HuH-7 (cell line): ENCODE measurements at places on chromosomes 3 and 15.

GRCh38 chr15:68085052-68085451, 30.9 kb downstream of the PIAS1 start:
- DNase-seq, result no peak

DNA sequence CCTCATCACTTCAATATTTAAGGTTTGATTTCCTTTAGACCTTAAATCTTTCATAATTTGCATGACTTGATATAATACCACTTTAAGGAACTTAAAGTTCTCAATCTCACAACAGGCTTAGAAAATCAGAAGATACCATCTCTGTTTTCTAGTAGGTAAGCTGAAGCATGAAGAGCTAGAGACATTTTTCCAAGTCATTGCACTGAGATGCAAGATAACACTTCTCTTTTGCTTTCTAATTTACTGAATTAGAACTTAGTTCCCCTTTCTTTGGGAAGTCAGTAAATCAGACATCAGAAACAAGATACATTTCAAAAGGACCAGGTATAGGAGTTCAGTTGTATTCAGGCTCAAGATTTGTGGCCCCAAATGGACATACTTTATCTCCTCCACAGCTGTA, 79.7 kb downstream of the DZIP3 start:
- no peak for DNase-seq

DNA sequence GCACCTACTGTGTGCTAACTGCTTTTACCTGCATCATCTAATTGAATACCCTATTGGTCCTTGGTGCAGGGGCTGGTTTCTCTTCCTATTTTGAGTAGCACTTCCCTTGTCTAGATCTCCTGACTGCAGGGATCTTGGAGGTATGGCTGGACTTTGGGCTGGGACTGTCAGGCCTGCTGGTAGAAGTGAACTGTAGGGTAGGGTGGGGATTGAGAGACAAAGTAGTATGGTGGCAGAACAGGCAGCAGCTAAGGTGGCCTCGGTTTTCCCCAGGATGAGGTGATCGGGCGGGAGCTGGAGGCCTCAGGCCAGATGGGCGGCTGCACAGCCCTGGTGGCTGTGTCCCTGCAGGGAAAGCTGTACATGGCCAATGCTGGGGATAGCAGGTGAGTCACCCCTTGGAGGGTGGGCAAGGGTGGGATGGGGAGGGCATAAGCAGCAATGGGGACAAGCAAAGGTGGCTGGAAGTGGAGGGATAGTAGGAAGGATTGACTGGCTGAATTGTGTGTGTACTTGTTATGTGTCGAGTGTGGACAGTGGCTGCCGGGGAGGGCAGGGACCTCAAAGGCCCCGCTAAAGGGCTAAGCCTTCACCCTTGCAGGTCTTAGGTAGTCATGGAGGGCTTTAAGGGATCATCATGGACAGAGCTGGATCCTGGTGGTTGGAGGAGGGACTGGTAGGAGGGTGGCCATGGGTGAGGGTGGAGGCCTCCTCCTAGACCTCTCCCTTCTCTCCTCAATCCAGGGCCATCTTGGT, 2.0 kb downstream of the PPM1M start:
- no peak for DNase-seq

DNA sequence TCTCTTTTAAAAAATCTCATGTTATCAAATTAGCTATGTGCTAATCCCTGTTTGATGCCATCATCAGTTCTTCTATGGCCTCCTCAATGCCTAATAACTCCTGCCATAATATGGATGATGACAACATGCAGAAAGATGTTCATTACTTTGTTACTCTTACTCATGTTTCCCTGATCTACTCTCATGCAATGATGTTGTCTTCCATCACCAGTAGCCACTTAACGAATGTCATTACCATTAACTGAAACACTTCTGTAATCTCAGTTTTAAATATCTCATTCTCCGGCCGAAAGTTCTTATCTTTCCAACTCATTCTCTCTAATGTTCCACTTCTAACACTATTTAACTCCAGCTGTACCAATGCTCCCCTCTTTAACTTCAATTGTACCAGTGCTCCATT, 1187.7 kb downstream of the OTOL1 start:
- no peak for DNase-seq

- DNase-seq, result peak; percentile 47
Observed at GRCh38 chr3:142888481-142889211, at the start of gene PCOLCE2. Gene PCOLCE2 (minus strand): TSS chr3:142889083. CDS start chr3:142888896, 187 bp downstream.

DNA sequence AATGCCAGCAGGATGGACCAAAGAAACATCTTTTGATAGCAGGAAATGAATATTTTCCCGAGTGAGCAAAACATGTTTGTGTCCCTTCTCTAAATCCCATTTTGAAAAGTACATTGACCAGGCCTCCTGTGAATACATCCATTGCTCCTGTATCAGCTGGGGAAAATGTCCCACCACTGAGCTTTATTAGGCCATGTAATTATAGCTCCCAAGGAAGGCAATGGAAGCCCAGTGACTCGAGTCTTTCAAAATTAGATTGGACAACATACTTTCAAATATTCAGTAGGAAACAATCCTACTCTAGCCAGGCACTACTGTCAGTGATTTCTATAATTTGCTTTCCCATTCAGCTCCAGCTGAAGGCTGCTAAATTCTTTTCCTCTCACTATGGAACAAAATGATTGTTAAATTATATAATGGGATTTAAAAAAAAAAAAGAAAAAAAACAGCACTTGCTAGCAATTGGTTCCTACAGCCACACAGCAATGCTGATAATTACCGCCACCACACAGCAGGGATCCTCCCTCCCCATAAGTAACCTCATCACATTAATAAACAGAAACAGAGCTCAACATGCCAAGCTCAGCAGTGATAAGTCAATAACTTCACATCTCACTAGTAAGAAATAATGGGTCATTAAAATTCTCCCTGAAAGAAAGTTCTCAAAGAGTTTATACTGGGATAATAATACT, 172.4 kb upstream of the SLC2A2 start:
- no peak for DNase-seq

DNA sequence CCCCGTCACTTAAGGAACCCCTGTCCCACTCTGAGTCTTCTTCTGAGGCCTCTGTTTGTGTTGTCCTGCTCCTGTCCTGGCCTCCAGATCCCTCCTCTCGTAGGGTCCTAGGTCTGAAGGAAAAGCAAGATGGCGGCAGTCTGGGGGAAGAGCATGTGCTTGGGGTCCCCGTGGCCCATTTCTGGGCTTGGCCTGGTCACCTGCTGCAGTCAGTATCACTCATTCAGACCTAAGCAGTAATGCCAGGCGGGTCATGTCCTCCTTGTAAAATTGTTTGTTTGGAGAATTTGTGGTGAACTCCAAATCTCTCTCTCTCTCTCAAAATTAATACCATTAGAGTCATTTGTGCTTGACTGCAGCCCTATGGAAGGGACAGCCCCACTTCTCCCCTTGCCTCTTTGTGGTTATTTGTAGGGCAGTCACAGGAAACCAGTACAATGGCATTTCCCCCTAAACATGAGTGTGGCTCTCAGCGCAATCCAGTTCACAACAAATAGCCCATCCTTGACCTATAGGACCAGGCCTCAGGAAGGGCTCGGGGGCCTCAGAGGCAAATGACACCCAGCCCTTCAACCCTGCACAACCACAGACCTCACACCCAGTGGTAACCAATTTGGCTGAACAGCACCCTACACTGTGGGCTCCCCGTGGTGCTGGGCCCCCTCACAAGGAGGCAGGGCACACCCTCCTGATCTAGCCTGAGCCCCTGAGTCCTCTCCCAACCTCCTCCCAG, 173.5 kb downstream of the OR4M2 start:
- DNase-seq, result no peak

DNA sequence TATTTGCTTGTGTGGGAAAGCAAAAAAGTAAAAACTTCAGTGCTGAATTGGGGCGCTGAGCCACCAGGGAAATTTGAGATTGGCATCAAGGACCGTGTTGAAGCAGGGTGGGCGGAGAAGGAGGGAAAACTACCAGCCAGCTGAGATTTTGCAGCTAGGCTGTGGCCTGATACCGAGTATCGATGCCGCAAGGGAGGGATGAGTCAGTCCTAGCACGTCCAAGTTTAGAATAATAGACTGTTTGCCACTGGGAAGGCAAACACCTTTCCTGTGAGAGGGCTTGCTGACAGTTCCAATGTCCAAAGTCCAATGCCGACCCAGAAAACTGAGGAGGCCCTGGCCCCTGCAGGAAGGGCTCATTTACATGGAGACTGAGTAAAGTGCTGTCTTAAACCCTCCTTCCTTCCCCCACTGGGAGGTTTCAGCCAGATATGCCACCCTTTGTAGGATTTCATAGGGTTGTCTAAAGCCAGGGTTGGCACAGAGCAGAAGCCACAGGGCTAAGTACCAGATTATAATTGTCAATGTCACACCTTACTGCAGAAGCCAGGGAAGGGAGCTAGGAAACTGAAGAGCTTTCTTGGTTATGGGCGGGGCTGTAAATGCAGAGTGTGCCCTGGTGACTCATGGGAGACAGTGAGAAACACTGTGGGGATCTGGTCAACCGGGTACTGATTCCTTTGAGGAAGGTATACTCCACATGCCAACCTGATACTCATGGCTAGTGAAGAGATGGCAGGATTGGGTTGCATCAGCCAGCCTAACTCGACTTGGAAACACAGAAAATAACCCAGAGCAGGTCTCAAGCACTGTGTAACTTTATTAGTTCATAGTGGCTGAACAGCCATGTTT, 28.4 kb upstream of the PIK3CB start:
- DNase-seq, result peak; percentile 63

GRCh38 chr15:41881920-41882688, 11.7 kb downstream of the SPTBN5 start:
- DNase-seq, result no peak
